Tibial nerve (tissue), 4 donors: ENCODE measurements at places on chromosomes 16 and 17.

- no peaks in the 10 kb centered on the region for H3K27me3 ChIP-seq
- peak overlapping the region; percentile 94 for H3K27ac ChIP-seq
- peak; percentile 51 for DNase-seq
- peaks cover 100% of the 10 kb centered on the region for H3K4me1 ChIP-seq
These were observed 10.2 kb downstream of the LASP1 start for GRCh38 chr17:38879878-38880665.

- no peak overlapping the region for H3K27ac ChIP-seq
- no peaks in the 10 kb centered on the region for H3K4me1 ChIP-seq
- no peaks in the 10 kb centered on the region for H3K27me3 ChIP-seq
- H3K36me3 ChIP-seq, result no peaks in the 10 kb centered on the region
- no peak overlapping the region for H3K4me3 ChIP-seq
These were observed 112.5 kb downstream of the MSI2 start for GRCh38 chr17:57368637-57369336.

DNA sequence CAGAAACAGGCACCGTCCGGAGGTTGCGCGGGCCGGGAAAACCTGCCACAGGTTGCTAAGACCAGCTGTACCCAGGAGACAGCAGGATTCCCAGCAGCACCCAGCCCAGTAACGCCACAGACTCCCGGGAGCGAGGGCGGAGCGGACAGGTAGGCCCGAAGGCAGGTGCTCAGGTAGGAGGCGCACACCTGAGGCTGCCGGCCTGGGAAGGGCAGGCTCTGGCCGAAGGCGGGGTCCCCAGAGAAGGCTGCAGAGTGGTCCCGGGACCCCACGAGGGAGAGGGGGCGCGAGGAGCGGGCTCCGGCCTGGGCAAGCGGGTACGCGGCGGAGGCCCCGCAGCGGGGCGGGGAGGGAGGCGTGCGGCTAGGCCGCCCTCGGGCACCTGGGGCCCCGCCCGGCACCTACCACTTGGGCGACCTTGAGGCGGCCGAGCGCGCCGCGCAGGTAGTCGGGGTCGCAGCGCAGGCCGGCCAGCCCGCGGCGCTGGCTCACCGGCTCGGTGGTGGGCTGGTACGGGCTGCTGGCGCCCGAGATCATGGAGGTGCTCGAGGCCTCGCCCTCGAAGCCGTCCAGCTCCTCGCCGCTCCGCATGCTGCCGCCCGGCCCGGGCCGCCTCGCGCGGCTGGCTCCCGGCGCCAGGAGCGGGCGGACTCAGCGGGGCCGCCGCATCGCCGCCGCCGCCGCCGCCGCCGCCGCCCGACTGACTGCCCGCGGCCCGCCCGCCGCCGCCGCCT is 441 bp downstream of the CMTM4 start:
- peak overlapping the region; percentile 76 for H3K27ac ChIP-seq
- H3K4me3 ChIP-seq, result peak overlapping the region; percentile 65
- no peak for DNase-seq
- no peaks in the 10 kb centered on the region for H3K27me3 ChIP-seq

GRCh38 chr17:40472733-40473452 is 28.5 kb downstream of the TNS4 start:
- no peak overlapping the region for H3K27ac ChIP-seq
- H3K27me3 ChIP-seq, result no peaks in the 10 kb centered on the region
- no peaks in the 10 kb centered on the region for H3K36me3 ChIP-seq
- DNase-seq, result no peak
- H3K4me3 ChIP-seq, result no peak overlapping the region
- no peaks in the 10 kb centered on the region for H3K4me1 ChIP-seq

DNA sequence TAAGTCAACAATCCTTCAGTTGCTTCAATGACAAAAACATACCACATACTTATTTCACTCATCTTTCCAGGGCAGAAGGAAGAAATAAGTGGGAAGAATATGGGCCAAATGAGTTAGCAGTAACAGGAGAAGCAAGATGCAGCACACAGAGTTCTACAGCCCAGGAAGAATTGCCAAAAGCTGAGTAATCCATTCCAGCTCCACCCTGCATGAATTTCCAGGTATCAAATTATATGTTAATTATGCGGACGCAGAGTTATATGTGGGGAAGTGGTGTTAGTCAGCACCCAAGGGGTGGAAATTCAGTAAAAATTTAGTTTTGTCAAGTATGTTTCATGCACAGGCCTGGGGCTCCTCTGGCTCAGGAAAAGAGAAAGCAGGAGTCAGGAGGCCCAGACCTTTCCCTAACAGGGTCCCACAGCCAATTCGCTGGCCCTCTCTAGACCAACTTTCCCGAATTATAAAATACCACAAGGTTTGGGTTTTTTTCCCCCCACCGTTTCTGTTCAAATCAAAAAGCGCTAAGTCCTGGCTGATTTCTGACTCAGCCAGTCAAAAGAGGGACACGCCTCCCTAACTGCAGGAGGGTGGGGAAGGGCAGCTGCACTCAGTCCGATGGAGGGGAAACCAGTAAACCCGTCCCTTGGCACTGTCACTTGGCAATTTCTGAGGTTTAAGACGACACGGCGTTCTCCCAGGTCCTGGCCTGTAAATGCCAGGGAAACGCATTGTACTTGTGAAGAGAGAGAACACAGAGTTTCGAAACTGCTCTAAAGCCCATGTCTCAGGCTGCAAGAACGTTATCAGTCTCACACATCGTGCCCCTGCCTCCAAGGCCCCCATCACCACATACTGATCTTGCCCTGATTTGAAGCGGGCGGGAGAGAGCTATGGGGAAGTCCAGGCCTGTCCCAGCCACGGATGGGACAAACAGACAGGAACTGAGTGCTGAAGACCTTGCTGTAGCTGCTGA is 58.1 kb downstream of the ZFHX3 start:
- H3K27me3 ChIP-seq, result no peaks in the 10 kb centered on the region
- peak; percentile 69 for DNase-seq
- H3K36me3 ChIP-seq, result no peaks in the 10 kb centered on the region
- peak overlapping the region; percentile 27 for H3K4me3 ChIP-seq
- peak overlapping the region; percentile 89 for H3K27ac ChIP-seq

- H3K4me1 ChIP-seq, result no peaks in the 10 kb centered on the region
- DNase-seq, result no peak
- H3K27me3 ChIP-seq, result no peaks in the 10 kb centered on the region
- H3K4me3 ChIP-seq, result no peak overlapping the region
- peaks cover 27% of the 10 kb centered on the region for H3K36me3 ChIP-seq
These were observed 209.2 kb downstream of the RPTOR start for GRCh38 chr17:80753685-80754345.

DNA sequence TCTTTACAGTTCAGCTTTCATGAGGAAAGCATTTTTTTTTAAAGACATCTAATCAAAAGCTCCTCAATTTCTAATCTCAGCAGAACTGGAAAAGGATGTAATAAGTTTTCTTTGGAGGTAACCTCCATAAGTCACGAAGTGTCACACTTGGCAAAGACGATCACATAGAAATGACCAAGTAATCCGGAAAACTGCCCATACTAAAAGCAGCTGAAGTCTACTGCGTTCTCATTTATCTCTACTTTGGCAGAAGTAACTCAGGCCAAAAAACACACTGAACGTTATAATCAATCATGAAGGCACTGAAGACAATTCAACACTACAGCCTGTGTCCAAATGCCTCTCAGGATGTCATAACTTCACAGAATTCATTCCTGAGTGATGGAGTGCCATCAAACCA is 39.8 kb downstream of the ERN1 start:
- no peak overlapping the region for H3K4me3 ChIP-seq
- H3K27ac ChIP-seq, result no peak overlapping the region
- H3K27me3 ChIP-seq, result no peaks in the 10 kb centered on the region
- peaks cover 16% of the 10 kb centered on the region for H3K36me3 ChIP-seq
- no peaks in the 10 kb centered on the region for H3K4me1 ChIP-seq
- no peak for DNase-seq

GRCh38 chr17:70271672-70272071 is 102.3 kb downstream of the KCNJ2 start:
- no peak for DNase-seq
- no peaks in the 10 kb centered on the region for H3K36me3 ChIP-seq
- no peak overlapping the region for H3K4me3 ChIP-seq
- no peaks in the 10 kb centered on the region for H3K4me1 ChIP-seq
- no peak overlapping the region for H3K27ac ChIP-seq

DNA sequence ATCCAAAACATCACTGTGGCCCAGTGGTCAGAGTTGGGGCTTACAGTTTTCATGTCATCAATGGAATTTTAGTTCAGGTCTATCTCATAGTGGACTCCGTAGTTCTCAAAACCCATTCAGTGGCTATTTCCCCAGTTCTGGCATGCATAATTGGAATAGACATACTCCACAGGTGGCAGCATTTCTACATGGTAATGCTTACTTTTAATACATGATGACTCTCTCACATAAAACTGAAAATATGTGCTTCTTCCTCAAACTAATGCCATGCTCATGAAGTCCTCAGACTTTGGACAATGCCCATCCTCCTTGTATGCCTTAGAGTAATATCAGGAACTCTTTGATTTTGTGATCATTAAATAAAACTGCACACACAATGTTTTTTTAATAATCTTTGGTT is 857.4 kb upstream of the GOT2 start:
- no peak overlapping the region for H3K4me3 ChIP-seq
- no peaks in the 10 kb centered on the region for H3K36me3 ChIP-seq
- H3K27ac ChIP-seq, result no peak overlapping the region
- no peaks in the 10 kb centered on the region for H3K4me1 ChIP-seq
- DNase-seq, result no peak

GRCh38 chr16:4675864-4676786 is 17.2 kb upstream of the NUDT16L1 start:
- peaks cover 7% of the 10 kb centered on the region for H3K4me1 ChIP-seq
- H3K27ac ChIP-seq, result no peak overlapping the region
- H3K27me3 ChIP-seq, result no peaks in the 10 kb centered on the region
- no peak for DNase-seq

DNA sequence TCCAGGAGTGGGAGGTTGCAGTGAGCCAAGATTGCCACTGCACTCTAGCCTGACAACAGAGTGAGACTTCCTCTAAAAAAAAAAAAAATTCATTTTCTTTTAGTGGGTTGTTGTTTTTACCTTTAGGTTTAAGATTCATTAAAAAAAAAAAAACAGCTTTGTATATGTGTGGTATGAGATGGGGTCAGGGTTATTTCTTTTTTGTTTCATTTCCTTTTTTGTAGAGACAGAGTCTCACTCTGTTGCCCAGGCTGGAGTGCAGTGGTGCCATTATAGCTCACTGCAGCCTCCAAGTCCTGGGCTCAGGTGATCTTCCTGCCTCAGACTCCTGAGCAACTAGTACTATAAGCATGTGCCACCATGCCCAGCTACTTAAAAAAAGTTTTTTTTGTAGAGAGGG is 47.0 kb downstream of the BCAS3 start:
- no peaks in the 10 kb centered on the region for H3K4me1 ChIP-seq
- H3K27me3 ChIP-seq, result no peaks in the 10 kb centered on the region
- H3K4me3 ChIP-seq, result no peak overlapping the region
- DNase-seq, result no peak
- no peak overlapping the region for H3K27ac ChIP-seq

GRCh38 chr17:38739305-38739704 is 8.8 kb downstream of the PCGF2 start:
- no peak overlapping the region for H3K27ac ChIP-seq
- H3K36me3 ChIP-seq, result peaks cover 3% of the 10 kb centered on the region
- no peak for DNase-seq

DNA sequence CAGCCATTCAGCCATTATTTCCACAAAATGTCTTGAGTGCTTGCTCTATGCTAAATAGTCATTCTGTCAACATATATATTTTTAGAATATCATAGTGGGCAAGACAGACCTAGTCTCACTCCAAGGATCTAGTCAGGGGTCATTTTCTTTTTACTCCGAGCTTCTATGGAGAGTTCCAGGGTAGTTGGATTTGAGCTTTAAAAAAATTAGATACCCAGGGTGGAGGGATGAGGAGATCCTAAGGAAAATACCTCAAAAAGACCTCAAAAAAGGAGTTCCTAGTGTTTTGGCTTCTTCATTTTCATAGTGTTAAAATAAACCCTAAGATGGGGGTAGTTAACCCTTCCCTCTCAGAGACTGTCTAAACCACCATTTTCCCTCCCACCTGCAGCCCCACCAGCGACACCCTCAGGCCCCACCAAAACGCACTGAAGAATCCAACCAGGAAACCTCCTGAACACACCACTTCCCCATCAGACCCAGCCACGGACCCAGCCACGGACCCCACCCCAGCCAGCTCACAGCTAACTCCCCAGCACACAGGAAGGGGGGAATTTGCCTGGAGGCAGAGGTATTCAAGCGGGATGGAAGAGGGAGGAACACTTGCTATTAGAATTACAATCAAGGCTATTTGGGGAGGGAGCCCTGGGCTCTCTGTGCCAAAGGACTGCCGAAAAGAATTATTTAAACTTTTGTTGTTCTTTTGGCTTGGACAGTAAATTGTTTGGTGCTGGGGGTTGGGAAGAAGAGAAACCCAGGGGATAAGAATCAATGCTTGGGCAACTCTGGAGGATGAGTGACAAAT is 2.2 kb downstream of the ETV4 start:
- peaks cover 16% of the 10 kb centered on the region for H3K4me1 ChIP-seq
- no peak overlapping the region for H3K27ac ChIP-seq
- peaks cover 30% of the 10 kb centered on the region for H3K27me3 ChIP-seq
- no peaks in the 10 kb centered on the region for H3K36me3 ChIP-seq
- no peak overlapping the region for H3K4me3 ChIP-seq

DNA sequence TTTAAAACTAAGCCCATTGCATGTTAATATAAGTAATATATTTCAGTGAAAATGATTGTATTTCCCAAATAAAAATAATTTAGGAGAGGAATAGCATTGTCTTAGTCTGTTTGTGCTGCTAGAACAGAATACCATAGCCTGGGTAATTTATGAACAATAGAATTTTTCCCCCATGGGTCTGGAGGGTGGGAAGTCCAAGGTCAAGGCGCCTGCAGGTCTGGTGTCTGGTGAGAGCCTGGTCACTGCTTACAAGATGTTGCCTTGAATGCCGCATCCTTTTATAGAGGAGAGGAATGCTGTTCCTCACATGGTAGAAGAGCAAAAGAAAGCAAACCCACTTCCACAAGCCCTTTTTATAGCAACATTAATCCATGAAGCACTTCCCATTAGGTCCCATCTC is 161.3 kb upstream of the ZFHX3 start:
- DNase-seq, result no peak
- no peak overlapping the region for H3K27ac ChIP-seq
- no peaks in the 10 kb centered on the region for H3K27me3 ChIP-seq
- H3K4me3 ChIP-seq, result no peak overlapping the region
- no peaks in the 10 kb centered on the region for H3K4me1 ChIP-seq
- no peaks in the 10 kb centered on the region for H3K36me3 ChIP-seq

GRCh38 chr16:23959072-23959751 is 123.4 kb downstream of the PRKCB start:
- H3K36me3 ChIP-seq, result no peaks in the 10 kb centered on the region

DNA sequence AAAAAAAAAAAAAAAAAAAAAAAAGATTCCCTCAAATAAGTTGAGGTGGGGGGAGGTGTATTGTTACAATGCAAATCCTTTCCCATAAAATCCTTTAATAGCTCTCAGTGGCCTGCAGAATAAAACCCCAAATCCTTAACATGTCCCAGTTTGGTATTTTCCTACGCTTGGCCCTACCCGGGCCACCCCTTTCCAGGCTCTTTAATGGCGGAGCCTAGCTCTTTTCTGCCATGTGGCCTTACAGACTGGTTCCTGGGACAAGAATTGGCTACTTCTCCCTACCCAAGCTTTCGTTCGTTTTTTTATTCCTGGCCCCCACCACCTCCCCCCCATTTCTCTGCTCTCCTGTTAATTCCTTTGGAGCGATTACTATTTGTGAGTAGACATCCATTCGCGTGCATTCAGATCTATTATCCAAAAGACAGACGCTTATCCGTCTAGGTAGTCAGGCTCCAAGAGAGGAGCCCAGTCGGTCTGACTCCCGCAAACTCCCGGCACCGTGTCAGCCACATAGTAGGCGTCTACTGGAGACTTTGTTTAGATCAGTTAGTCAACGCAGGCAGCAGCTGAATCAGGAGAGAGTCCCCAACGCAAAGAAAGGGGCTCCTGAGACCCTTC is 813 bp upstream of the THAP11 start:
- H3K4me3 ChIP-seq, result peak overlapping the region; percentile 51
- H3K4me1 ChIP-seq, result peaks cover 41% of the 10 kb centered on the region
- H3K27me3 ChIP-seq, result no peaks in the 10 kb centered on the region

- DNase-seq, result no peak
- no peak overlapping the region for H3K4me3 ChIP-seq
- H3K36me3 ChIP-seq, result no peaks in the 10 kb centered on the region
These were observed 91.1 kb downstream of the ASIC2 start for GRCh38 chr17:33202021-33202420.
